ENCODE measurements at places on chromosomes 6 and 20.
A peak's percentile ranks its signal among the peaks of the same experiment; 100 is the strongest.

DNA sequence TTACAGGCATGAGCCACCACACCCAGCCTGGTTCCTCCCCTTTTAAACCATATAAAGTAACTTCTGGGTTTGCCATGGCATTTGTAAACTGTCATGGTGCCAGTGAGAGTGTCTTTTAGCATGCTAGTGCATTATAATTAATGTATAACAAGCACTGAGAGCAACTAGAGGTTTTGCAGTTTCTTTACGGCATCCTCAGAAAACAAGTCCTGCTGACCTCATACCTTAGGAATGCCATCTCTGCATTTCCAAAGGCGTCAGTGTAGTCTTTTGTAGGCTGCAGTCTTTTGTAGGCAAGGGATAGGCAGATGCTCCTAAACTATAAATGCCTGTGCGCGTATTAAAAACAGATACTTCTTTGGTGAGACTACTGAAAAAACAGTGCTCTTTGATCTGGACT, 75.0 kb upstream of the EZR start:
- no peak for DNase-seq

DNA sequence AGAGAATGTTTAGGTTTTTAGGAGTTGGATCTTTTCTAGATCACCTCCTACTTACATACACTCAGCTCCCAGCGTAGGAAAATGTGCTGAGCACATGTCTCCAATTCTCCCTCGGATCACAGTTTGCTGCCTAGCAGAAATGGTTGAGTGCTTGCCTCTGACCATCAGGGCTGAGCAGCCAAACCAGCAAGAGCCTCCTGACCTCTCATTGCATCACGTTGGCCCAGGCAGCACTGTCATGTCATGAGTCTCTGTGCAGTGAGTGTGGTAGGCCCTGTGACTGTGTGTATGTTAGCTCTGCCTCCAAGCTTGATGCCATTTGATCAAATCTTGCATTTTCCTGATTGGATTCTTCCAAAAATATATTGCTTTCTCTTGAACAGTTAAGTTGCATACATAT, 112.0 kb downstream of the LRRC1 start:
- DNase-seq = no peak

DNA sequence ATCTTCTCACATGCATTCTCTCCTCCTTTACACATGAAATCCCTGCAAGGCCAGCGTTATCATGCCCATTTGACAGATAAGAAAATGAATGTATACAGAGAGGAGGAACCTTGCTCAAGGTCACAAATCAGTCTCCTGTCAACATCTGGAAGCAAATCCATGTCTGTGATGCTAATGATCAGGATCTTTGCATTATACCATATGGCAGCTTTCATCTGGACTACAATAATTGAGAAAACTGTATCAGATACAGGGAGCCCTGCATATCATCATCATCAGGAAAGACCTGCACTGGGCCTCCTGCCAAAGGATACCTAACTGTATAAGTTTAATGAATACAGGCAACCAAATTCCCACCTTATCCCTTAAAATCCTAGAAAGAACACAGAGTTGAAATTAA, 213.7 kb downstream of the PTPRT start:
- no peak for DNase-seq

DNA sequence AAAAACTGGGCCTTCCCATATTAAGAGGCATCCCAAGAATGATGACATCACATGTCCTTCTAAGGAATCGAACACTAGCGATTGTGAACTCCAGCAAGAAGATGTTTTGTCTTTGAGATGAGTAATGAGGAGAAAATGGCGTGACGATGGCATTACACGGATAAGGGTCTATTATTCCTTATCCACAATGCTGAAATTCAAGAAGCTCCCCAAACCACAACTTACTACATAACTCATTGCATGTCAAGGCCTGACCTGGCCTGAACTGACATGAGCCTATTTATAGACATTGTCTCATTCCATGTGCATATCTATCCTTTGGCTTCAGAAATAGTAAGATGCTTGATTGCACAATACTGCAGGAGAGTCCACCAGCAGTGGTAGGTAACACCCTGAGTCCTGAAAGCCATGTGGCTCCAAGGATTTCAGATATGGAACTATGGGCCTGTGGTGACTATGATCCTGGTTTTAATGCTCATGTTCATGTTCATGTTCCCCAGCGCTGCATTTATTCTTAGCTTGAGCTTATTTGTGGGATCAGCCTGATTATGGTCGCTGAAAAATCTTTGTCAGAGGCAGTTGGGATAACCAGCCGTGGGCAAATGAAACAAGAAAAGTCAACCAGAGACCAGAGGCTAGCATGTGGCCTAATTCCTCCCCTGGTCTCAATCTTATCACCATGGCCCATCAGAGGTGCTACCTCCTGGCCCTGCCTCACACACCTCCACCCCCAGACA, 183.2 kb upstream of the JARID2 start:
- DNase-seq = no peak

GRCh38 chr20:63357921-63358905, 2.9 kb downstream of the CHRNA4 start:
- DNase-seq = no peak

DNA sequence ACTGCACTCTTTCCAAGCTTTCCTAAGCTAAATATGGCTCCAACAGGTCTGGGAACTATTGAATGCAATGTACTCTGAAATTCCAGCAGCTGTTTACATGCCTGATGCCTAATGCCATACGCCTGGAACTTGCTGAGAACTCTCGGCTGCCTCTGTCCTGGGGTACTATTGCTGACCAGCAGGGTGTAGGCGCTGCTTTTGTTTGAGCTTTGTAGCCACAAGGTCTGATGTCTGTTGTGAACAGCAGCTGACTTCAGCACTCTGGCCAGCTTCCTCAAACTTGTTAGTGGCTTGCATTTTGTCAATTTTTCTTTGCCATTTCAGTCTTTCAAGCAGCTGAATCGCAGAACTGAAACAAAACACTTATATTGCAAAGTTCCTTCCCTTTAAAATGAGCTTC, 26.7 kb downstream of the SAYSD1 start:
- DNase-seq = peak; percentile 36

DNA sequence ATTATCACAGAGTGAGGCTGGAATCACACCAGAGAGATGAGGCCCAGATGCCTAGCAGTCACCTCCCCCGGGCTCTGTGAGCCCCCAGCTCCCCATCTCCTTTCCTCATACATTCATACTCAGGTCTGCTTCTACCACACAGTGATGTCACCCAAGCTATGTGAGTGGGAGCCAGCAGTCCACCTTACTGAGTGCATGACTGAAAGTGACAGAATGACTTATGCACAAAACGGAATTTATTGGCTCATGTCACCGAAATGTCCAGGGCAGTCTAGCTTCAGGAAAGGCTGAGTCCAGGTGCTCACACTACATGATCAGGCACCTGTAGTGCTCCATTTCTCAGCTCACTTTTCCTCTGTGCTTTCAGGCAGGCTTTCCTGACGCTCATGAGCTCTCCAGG, 36.7 kb upstream of the CCN6 start:
- no peak for DNase-seq

DNA sequence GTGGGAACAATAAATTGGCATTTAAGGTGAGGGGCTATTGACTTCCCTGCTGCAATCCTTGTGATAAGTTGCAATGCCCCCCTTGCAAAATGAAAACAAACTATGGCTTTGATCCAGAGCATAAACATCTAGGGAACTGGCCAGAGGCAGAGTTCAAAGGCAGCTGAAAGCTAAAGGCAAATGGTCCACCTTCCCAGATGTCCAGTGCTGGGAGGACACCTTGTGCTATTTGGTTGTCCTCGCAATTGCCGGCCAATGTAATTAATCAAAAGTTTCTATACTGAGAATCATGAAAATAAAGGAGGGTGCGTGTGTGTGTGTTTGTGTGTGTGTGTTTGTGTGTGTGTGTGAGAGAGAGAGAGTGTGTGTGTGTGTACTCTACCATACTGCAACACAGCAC, 337.4 kb downstream of the CBLN4 start:
- no peak for DNase-seq

DNA sequence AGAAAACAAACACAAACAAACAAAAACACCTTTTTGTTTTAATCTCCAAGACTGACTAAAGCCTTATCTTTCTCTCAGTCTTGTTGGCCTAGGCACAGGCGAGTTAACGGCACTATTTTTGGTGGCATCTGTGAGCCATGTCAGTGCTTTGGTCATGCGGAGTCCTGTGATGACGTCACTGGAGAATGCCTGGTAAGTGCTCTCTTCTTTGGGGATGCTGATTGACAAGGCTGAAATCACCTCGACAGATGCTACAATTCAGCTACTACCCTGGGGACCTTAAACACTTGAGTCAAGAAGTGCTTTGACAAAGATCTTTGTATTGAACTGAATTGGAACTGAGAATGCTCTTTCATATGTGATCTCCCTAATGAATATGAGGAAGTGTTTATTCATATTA, 384.1 kb downstream of the LAMA2 start:
- no peak for DNase-seq

DNA sequence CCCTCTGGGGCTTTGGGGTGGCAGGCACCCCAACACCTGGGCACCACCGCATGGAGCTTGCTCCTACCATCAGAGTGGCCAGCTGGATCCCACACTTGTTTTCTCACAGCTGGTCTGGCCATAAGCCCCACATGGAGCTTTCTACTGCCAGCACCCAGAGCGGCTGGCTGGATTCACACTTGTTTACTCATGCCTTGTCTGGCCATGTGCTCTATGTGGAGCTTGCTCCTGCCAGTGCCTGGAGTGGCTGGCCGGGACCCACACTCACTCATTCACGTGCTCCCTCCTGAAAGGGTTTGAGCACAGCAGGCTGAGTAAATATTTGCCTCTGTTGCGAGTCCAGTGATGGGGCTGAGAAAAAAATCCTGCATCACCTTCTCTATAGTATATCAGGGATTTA, 487.0 kb downstream of the CD109 start:
- no peak for DNase-seq

DNA sequence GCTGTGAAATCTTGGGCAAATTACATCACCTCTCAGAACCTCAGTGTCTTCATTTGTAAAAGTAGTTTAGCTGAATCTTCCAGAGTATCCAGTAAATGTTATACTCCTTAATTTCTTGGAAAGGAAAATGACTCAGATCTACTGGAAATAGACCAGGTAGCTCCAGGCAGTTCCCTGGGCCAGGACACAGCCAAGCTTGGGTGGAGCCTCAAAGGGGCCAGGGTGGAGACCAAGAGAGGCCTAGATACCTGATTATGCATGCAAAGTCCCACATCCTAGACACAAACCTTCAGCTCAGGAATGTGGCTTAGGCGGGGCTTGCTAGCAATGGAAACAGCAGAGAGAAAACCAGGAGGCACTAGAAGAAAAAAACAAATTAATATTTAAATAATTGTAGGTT, 272.8 kb downstream of the MAFB start:
- no peak for DNase-seq

- DNase-seq = no peak
Observed at GRCh38 chr6:3284436-3284876, 25.7 kb downstream of the PSMG4 start.

DNA sequence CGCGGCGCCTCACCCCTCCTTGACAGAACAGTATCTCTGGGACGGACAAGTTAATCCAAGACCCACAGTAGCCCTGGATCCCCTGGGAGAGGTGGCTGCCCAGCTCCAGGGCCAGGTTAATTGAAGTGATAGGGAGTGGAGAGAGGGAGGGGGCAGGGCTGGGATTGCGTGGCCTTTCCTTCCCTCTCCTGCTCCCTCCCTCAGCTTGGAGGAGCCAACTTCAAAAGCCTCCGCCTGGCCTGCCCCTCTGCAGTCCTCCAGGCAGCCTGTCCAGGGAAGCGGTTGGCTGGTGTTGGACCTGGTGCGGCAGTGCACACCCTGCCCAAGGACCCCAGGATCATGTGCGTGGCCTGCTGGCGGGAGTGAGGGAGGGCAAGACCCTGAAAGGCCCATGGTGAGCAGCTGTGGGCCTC, at the start of gene C20orf204:
Gene C20orf204, plus strand, starts transcription at position 250 of the 413 bp plus-strand sequence. Its CDS starts 142 bp downstream, at position 392.
- no peak for DNase-seq

- DNase-seq = no peak
Observed at GRCh38 chr6:168844821-168845609, 404.0 kb downstream of the SMOC2 start.

- DNase-seq = no peak
Observed at GRCh38 chr6:169495601-169496000, 206.2 kb downstream of the WDR27 start.

- DNase-seq = no peak
Observed at GRCh38 chr6:2980465-2980855, 9.1 kb upstream of the SERPINB6 start.

DNA sequence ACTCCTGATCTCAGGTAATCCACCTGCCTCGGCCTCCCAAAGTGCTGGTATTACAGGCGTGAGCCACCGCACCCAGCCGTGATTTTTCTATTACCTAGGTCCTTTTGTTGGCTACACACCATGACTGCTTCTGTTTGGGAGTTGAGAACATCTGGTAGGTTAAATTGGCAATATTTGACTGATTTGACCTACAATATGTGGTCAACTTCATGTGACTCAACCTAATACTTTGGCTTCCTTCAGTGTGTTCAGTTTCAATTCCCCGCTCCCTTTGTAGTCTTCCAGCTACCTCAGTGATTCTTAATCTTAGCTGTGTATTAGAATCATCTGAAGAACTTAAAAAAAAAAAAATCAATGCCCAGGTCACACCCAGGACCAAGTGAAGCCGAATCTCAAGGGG, 47.4 kb downstream of the MYB start:
- DNase-seq = no peak

DNA sequence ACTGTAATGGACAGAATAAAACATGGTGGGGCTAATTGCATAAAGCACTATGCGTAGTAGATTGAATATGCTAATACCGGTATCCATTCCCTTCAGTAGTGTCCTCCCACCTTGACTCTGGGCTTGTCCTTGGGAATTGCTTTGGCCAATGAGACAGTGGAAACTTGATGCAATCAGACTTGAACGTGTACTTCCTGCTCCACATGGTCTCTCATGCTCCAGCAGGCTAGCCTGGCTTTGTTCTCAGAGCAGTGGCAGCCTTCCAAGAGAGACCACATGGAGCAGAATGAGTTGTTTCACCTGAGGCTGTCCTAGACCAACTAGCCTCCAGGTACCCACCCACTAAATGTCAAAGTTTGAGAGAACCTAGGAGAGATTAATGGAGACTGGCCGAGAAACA, 37.0 kb upstream of the BTBD3 start:
- no peak for DNase-seq

- DNase-seq = no peak
Observed at GRCh38 chr6:5422321-5422915, 161.1 kb downstream of the FARS2 start.

GRCh38 chr6:9527679-9528286, 887.1 kb downstream of the TFAP2A start:
- DNase-seq = no peak

DNA sequence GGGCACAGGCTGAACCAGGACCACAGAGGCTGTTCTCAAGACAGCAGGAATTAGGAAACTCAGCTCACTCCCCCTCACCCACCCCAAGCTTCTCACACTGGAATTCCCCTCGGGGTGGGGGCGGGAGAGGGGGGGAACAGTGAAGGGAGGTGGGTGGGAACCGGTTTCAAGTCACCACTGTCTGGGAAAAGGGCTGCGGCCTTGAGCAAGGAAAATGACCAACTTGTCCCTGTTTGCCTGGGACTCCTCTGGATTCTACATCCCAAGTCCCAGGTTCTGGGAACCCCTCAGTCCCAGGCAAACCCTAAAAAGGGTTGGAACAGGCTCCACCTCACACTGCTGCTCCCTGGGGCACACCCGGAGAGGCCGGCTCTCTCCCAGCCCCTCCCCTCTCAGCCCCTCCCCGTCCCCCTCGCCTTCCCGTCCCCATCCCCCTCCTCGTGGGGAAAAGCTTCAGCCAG, 230.7 kb downstream of the TFAP2C start:
- no peak for DNase-seq

GRCh38 chr20:4064144-4064909, 49.0 kb upstream of the RNF24 start:
- DNase-seq = peak; percentile 77

GRCh38 chr6:5464099-5464885, 203.0 kb downstream of the FARS2 start:
- no peak for DNase-seq

- no peak for DNase-seq
Observed at GRCh38 chr20:9298906-9299305, 215.5 kb upstream of the LAMP5 start.

Data from left renal pelvis (tissue), 4 donors.